ENCODE measurements at places on chromosomes 13 and 19.

DNA sequence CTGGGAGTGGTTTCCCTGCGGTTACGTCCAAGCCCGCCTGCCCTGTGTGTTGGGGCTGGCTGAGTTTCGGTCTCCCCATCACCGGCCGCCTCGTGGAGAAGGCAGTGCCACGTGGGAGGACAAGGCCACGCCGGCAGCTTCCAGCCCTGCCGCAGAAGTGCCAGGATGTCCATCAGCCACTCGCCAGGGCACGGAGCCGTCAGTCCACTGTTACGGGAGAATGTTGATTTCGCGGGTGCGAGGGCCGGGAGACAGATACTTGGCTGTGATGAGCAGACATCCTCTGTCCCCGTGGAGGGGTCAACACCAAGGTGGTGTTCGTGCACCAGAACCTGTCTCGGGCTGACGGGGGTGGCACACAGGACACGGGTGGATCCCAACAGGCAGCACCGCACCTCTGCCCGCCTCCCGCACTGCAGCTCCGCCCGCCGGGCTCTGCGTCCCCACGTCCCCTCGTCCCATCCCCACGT is 86.4 kb upstream of the MCF2L start:
- DNase-seq: no peak

DNA sequence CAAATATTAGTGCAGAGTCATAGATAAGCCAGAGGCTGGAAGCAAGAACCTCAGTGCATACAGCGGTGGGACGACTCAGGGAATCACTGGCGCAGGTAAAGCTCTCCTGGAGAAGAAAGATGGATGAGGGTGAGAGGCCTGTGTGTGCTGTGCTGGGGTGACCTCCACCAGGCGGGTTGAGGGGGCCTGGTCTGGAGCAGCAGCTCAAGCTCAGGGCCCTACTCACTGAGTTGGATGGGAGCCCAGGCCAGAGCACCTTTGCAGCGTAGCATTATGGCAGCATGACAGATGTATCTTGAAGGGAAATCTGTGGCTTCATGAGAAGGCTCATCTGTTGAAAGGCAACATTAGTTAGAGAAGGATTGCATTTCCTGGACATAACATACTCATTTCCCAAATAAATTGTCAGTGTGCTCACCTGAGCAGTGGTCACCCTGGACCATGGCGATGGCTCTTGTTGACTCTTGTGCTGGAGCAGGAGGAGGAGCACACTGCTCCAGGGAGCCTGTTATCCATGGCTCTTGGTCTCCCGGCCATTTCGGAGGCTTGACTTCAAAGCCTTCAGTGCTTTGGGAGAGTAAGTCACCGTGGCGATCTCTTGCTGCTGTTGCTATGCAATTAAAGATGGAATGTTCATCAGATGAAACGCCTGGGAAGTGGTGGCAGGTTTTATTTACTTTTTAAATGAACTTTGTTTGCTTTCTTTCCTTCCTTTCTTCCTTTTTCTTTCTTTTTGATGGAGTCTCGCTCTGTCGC is 25.0 kb downstream of the HNRNPM start:
- DNase-seq: no peak

DNA sequence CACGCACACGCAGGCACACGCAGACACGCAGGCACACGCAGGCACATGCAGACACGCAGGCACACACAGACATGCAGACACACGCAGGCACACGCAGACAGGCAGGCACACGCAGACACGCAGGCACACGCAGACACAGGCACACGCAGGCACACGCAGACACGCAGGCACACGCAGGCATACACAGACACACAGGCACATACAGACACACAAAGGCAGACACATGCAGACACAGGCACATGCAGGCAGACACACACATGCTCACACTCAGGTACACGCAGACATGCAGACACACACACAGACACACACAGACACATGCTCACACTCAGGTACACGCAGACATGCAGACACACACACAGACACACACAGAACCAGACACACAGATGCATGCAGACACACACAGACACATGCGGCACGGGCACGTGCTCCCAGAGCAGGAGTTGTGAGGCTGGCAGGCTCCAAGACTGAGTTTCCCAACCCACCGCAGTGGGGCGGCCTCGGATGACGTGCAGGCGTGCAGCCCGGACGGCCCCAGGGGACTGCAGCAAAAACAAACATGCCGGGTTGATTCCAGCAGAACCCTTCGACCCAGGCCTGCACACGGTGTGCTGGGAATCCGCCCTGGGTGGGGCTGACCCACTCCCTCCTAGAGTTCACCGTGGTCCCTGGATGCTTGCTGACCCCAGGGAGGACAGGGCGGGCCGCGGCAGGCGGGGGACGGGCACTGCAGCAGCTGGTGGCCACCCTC is 100.0 kb downstream of the GADD45B start:
- no peak for DNase-seq

DNA sequence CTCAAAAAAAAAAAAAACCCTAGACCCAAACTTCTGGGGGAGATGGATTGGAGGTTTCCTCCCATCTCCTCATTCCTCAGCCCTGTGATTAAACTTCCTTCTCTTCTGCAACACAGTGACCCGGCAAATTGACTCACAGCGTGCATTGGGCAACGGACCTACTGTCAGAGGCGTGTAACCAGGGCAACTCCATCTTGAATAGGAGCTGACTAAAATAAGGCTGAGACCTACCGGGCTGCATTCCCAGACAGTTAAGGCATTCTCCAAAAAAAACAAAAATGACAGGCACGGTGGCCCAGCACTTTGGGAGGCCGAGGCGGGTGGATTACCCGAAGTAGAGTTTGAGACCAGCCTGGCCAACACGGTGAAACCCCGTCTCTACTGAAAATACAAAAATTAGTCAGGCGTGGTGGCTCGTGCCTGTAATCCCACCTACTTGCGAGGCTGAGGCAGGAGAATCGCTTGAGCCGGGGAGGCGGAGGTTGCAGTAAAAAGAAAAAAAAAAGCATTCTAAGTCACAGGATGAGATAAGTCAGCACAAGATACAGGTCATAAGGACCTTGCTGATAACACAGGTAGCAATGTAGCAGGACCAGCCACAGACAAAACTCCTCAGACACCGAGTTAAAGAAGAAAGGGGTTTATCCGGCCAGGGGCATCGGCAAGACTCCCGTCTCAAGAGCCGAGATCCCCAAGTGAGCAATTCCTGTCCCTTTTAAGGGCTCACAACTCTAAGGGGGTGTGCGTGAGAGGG is 5.4 kb upstream of the NLRP7 start:
- no peak for DNase-seq

DNA sequence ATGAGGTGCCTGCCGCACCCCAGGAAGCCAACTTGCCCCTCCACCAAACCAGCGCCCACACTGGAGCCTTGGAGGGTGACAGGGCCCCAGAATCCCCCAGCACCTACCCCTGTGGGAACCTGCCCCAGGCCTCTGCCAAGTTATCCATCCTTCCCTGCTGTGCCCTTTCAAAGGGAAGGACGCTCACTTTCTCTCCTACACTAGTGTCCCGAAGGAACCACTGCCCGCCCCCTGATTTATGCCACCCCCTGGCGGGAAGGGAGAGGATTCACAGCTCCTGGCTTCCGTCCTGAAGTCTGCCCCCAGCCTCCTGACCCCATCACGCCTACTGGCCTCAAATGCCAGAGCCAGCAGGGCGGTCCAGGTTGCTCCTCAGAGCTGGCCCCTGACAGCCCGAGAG is 1.4 kb downstream of the EVI5L start:
- DNase-seq: no peak

DNA sequence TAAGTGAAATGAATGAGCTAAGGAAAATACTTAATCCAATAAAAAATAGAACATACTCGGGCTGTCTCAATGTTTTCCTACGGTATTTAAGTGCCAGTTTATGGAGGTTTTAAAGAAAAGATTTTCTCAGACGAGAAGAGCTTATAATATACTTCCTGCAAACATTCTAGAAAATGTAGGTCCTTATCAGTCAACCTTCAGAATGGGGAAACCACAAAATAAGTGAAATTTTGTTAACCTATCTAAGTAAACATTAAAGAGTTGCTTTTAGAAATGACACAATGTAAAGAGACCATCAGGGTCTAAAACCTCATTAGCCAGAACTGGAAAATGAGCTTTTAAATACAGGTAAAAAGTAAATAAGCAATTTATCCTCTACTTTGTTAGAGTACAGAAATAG is 12.1 kb downstream of the MIR17HG start:
- no peak for DNase-seq

DNA sequence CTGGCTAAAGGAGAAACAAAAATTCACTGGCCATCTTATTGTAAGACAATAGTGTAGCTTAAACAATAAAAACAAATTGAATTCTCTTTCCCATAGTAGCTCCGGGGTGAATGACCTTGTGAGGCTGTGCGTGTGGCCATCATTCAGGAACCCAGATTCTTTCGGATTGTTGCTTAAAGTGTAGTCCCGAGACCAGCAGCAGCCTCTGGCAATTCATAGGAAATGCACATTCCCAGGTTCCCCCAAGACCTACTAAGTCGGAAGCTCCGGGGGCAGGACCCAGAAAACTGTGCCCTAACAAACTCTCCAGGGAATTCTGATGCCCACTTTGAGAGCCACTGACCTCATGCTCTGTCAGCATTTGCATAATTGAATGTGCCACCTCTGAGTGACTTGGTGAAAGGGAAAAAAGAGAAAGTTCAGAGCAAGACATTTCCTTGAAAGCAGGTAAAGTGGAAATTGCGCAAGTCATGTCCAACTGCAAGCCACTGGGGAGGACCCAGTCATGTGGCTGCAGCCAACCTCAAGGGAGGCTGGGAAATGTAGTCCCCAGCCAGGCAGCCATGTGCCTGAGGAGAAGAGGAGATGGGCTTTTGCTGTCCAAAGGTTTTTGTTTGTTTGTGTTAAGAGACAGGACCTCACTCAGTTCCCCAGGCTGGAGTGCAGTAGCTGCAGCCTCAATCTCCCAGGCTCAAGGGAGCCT is 50.7 kb upstream of the PNMA8B start:
- DNase-seq: no peak

DNA sequence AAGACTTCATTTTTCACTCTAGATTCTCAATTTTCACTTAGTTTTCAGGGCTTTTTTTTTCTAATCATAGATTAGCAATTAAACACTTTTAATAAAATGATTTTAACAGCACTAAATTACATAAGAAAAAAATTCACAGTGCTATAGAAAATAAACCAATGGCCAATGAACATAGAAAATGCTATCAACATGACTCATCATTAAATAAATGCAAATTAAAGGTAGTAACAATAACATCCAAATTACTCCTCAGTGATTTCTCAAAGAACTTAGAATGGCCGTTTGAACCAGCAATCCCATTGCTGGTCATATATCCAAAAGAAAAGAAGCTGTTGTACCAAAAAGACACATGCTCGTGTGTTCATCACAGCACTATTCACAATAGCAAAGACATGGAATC is 1058.9 kb downstream of the UQCRFS1 start:
- no peak for DNase-seq

- DNase-seq: no peak
Observed at GRCh38 chr13:75417012-75417384, 65.0 kb downstream of the TBC1D4 start.

- DNase-seq: no peak
Observed at GRCh38 chr13:45658586-45659235, 43.2 kb upstream of the ERICH6B start.

GRCh38 chr13:38415233-38415632 is 65.6 kb downstream of the UFM1 start:
- DNase-seq: no peak

GRCh38 chr19:29579308-29579910 is 26.7 kb upstream of the POP4 start:
- DNase-seq: no peak

DNA sequence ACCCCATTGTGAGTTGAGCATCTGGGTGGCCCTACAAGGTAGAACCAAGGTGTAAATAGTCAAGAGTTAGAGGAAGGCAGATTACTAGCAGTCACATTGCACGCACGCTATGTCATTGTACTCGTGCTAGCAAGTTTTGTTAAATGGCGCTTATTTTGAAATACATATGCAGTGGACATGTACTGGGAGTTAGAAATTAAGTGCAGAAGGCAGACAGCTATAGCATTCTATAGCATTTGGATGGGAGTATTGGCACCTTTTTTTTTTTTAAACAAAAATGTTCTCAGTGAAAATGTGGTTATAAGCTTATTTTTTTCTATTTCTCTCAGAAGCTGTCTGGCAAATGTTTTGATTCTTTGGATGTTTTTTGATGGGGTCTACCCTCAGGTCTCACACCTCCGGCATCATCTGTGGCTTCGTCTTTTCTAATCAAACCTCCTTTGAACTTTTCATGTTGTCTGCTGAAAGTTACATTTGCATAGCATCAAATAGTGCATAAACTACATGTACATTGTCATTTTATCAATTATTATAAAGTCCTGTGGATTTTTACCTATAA is 68.1 kb downstream of the ARHGEF7 start:
- no peak for DNase-seq

DNA sequence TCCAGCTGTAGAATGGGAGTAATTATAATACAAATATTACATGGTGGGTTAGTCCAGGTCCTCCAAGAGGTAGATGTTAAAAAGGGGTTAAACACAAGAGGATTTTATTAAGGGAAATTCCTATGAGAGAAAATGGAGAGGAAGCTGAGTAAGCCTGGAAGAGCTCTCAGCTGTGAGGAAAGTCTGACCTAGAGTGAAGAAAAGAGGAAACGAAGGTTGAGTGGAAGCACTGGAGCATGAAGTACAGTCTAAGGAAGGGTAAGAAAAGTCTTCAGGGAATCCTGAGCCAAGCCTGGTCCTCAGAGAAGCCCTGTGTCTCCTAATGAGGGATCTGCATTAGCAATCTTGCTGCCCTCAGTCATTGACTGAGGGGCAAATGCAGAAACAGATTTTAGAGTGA is 506.2 kb downstream of the GPC5 start:
- DNase-seq: no peak
